ENCODE measurements at places on chromosomes 13 and 19.

DNA sequence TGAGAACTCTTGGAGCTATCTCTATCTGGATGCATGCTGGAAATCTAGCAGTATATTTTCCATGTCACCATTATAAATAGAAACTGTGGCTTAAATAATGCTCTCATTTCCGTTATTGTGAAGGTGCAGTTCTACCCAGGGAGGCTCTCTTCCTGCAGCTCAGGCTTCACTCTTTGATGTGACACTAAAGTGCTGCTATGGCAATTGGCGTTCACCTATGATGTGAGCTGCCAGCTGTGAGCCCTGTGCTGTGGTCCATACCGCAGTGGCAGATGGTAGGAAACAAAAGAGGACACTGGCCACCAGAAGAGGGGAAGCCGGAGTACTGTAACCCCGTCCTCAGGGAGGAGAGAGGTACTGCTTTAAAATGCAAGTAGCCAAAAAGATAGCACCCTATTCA, 40.6 kb upstream of the ZNF681 start:
- no peak for DNase-seq

- DNase-seq, result no peak
These were observed 748 bp upstream of the SIGLEC8 start for GRCh38 chr19:51458899-51459505.

- no peak for DNase-seq
These were observed 21.2 kb downstream of the ZNF787 start for GRCh38 chr19:56099638-56100539.

DNA sequence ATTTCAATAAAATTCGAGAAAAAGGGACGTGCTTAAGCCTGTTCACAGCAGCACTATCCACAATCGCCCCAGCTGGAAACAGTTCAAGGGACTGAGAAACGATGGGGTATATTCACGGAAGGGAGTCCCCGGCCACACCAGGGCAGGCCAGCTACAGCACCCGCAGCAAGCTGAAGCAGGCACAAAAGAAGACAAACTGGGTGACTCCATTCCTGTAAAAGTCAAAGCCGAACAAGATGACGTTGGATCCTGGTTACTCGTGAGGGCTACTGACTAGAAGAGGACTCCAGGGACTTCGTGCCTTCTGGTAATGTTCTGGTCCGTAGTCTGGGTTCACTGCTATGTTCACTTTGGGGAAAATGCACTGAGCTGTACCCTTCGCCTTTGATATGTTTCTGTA, 57.6 kb downstream of the COL4A1 start:
- DNase-seq, result no peak
